ENCODE measurements at places on chromosomes 11 and 22.
A peak's percentile ranks its signal among the peaks of the same experiment; 100 is the strongest.

DNA sequence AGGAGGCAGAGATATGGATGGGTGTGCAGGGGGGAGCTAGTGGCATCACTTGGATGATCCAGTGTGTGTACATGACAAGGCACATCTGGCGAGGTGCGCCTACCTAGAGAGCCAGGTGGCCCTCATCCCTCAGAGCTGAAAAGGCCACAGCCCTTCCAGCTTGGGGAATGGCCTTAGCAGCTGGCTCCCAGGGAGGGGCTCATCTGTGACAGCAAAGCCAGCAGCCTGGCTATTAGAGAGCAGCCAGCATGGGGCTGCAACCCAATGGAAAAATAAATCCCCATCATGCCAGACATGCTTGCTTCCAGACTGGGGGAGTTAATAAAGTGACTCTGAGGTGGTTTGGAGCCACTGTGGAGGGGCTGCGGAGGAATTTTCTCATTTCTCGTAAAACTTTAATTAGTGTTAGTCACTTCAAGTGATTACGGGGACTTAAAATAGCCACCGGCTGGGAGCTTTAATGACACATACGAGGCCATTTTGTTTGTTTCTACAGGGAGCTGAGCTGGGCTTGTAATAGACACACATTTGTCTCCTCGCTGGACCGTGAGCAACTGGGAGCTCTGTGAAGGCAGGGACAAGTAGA lies 111.2 kb upstream of the ALX4 start:
- DNase-seq = no peak

DNA sequence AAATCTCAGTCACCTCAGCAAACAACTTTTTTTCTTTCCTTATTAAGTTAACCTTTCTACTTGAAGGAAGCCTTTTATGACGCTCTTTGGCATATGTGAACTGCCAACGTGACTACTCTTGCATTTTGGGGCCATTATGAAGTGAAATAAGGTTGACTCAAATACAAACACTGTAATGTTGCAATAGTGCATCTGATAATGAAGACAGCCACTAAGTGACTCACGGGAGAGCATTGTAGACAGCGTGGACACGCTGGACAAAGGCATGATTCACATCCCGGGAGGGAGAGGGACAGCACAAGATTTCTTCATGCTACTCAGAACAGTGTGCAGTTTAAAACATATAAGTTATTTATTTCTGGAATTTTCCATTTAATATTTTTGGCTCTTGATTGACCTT lies 560.8 kb downstream of the ETS1 start:
- peak; percentile 82 for DNase-seq

GRCh38 chr11:9533736-9534473 lies 39.6 kb upstream of the WEE1 start:
- no peak for DNase-seq

DNA sequence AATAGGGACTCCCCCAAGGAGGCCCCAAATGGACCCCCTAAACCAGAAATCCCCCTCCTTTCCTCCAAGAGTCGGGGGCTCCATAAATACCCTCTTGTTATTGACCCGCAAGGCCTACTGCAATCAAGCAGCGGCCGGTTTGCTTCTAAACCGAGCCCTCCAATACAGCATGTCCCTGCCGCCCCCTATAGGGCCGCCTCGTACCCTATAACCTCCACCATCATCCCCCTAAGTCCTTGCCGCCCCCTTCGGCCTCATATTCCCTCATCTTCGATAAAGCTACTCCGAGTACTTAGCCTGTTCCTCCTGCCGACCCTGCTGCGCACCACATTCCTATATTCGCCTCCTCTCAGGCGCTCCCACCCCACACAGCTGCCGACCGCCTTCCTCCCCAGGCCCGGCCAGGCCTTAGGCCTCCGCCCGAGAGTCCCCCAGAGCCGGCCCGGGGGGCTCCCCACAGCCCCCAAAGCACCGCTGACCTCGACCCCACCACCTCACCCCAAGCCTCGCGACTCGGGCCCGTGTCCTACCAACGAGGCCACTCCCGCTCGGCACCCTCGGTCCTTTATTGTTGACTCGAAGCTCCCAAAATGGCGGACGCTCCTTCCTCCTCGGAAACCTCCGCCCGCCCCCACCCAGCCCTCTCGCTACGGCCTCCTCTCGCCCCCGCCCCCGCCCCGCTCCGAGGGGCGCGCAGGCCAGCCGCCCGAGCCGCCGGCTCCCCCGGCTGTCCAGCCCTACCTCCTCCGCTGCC lies 430 bp downstream of the DDX6 start:
- DNase-seq = peak; percentile 70

- DNase-seq = no peak
These were observed 57.7 kb upstream of the SORL1-AS1 start for GRCh38 chr11:121510438-121510837.

- DNase-seq = no peak
These were observed 603.4 kb downstream of the BRD1 start for GRCh38 chr22:49224243-49224642.

Data from GM03348 (cell line).